ENCODE measurements at places on chromosomes 5 and 9.

- no peak for DNase-seq
These were observed 189.4 kb downstream of the NXNL2 start for GRCh38 chr9:88724331-88724730.

- no peak for DNase-seq
These were observed 204.4 kb upstream of the TRIM32 start for GRCh38 chr9:116482740-116483139.

DNA sequence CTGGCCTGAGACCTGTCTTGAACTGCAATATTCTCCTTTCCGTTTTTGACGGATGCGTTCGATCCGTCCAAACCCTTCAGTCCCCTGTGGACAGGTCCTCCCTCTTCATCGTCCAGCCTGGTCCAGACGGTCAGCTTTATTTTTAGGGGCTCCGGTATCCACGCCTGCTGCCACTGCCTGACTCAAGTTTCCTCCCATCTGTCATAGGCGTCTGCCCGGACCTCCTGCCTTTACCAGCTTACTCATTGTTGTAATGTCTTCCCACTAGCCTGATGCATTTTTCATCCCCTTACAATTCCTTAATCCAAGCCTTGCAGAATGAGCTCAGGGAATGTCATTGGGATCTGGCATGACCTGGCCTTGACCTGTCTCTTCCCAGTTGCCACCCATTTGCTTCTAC, 145.8 kb downstream of the TENT4A start:
- no peak for DNase-seq

DNA sequence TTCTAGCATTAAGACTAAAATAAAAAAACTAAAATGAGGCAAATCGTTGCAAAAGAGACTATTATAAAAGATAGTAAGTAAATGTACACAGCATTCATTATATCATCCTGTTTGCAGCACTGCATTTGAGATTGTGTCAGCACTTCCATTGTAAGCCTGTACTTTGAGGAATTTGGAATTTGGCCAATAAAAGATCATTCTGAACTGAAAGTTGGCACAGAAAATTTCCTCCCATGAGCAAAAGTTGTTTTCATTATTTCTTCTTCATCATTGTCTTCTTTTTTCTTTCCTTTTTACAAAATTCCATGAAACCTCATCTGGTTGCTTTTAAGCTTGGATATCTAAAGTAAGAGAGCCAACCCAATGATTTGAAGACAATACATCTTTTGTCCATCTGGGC, 199.3 kb upstream of the ADAMTSL1 start:
- peak; percentile 43 for DNase-seq

- no peak for DNase-seq
These were observed 142.9 kb downstream of the CDK5RAP2 start for GRCh38 chr9:120436983-120437475.

DNA sequence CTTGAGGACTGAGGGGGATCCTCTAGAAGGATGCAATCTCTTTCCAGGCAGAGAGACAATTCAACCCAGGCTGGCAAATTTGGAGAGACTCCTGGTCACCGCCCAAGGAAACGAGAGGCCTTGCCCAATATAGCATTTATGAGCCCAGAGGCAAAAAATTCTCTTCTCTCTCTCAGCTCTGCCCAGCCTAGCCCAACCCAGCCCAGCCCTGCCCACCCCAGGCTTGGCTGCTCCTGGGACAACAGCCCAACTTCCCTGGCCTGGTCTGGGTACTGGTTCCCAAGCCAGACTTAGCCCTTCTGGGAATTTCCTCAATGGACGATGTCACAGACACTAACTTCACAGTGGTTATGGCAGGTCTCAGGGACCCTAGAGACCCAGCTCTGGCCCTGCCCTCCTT, 116.5 kb downstream of the PSD2 start:
- no peak for DNase-seq

DNA sequence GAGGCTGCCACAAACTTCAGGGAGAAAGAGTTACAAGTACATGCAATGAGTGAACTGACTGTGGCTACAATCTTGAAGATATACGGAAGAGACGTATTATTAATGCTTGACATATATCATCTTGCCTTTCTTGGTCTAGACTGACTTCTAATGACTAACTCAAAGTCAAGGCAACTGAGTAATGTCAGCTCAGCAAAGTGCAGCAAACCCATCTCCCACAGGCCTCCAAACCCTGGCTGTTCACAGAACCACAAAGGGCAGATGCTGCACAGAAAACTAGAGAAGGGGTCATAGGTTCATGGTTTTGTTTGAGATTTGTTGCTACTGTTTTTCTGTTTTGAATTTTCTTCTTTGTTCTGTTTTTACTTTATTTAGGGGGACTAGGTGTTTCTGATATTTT, 21.0 kb downstream of the IL7R start:
- no peak for DNase-seq

GRCh38 chr9:121038362-121038761, 11.7 kb downstream of the C5 start:
- no peak for DNase-seq

DNA sequence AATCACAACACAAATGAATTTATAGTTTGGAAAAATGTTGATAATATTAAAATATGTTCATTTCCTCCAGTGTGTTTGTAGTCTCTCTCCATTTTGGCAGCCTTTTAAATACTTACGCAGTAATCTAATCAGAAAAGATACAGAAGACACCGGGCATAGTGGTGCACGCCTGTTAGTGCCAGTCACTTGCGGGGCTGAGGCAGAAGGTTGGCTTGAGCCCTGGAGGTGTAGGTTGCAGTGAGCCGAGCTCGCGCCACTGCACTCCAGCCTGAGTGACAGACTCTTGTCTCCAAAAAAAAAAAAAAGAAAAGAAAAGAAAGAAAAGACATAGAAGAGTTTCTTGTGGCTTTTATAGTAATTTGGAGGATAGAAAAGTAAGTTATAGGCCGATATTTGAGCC, 41.9 kb downstream of the NDFIP1 start:
- DNase-seq, result no peak

- DNase-seq, result no peak
These were observed 9.1 kb upstream of the C1QTNF2 start for GRCh38 chr5:160379511-160379910.

DNA sequence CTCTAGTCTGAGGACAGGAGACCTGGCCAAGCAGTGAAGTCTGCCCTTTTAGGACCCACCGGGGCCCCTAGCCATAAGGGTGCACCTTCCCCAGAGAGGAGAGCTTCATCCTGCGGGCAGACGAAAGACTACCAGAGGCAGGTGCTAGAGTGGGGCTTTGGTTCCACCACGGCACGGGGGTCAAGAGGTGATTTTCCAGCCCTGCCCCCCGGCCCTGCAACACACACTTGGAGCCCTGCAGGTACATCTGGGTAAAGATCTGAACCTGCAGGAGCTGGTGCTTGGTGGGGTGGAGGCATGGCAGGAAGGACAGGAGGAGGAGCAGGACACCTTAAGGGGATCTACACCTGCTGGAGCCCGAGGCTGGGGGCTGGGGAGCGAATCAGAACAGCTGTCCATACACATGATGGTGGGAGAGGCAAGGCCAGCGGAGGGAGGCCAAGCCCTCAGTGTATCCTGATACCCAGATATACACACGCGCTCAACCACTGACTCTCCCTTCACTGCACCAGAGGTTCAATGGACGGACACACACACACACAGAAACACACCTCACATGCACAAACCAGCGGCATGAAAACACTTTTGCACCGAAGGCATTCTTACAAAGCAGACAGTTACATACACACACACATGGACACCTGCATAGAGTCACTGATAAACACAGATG, 98.4 kb upstream of the MVB12B start:
- no peak for DNase-seq
